ENCODE measurements at places on chromosomes 4 and X.

- DNase-seq = peak; percentile 28
Observed at GRCh38 chrX:153925739-153926551, at the start of gene ARHGAP4. TSS of gene ARHGAP4 (minus strand) at chrX:153926264. CDS start at chrX:153926202, 62 bp downstream.

DNA sequence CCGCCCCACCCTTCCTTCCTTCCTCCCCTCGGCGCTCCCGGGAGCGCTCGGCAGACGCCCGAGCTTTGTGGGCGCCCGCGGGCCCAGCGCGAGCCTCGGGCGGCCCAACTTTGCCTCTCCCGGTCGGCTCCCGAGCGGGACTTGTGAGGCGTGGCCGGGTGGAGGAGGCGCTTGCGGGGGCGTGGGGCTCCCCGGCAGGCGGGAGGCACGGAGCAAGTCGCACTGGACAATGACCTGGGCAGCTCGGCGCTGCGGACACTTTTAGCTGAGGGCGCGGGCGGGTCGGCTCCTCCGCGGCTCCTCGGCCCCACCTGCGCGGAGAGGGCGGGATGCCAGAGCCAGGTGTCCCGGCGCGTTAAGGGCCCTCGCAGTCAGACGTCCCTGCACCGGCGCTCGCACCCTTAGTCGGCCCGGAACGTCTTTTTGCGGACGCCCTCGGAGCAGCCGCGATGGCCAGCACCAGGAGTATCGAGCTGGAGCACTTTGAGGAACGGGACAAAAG, 385 bp downstream of the DCLK2 start:
- no peak for DNase-seq

DNA sequence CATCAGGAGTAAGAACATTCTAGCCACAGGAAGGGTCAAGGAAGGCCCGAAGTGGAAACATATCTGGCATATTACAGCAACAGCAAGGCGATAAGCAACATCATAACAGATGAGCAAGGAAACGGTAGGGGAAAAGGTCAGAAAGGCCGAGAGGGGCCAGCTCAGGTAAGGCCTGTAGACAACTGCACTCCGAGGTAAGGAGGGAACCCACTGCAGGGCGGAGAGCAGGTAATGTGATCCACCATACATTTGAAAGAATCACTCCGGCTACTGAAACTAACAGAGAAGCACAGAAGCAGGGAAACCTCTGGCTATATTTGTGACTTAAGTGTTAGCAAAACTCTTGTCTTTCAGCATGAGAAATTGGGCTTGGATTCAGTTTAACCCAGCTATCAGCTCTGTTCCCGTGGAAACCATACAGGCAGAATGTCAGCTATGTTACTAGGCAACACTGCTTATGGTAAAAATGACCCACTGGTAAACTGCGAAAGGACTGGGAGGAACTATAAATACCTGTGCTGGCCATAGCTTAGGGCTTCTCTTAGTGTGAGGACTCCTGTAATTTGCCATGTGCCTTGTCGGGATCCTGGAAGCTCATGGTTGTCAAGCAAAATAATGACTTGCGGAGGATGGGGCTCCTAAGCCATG, 31.0 kb downstream of the FRYL start:
- no peak for DNase-seq

- no peak for DNase-seq
Observed at GRCh38 chrX:24018809-24019208, 8.2 kb downstream of the KLHL15 start.

DNA sequence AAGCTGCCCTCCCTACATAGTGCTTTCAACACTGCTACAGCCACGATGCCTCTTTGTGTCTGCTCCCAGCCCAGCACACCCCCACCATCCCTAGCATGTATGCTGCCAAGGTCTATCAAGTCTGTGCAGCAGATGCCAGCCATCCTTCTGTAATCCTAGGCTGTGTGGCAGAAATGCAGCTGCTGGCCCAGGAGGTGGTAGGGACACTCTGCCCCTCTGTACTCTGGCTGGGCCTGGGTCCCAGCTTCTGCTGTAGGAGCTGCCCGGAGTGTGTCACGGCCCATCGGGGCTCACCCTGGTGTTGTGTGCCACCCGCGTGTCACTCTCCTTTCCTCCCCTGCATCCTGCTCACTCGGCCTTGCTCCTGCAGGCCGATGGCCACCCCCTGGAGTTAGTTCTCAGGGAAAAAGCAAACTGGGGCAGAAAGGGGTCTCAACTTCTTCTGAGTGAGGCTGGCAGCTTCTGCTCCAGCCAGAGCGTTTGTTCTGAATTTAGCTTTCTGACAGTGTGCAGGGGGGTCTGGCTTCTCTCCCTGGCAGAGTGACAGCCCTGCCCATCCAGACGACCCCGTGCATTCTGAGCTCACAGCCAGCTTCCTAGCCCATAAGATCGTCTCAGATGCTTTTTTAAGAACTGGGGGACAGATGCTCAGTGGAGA, 22.7 kb downstream of the PSAPL1 start:
- no peak for DNase-seq

Data from activated T-helper 9 cell treated with anti-CD3 and anti-CD28 coated beads, Interleukin-2, amount 50 U/mL, for 16 hours (primary cell).